ENCODE measurements at places on chromosomes 6 and 20.
A peak's percentile ranks its signal among the peaks of the same experiment; 100 is the strongest.

DNA sequence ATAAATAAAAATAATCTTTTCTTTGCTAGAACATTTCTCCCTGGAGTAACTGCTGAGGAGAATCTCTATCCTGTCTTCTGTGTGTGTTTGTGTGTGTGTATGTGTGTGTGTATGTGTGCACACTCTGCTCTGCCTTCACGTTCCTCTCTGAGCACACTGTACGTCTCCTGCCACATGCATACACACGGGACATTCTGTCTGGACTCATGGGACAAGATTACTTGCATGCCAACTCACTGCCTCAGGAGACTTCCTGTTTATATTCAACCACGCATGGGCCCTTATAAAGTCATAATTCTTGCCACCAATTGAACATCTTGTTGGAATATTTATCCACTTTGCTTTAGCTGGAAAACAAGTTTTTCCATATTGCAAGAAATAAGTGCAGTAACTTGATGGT lies 930.6 kb downstream of the KIF16B start:
- peak; percentile 80 for DNase-seq

- no peak for DNase-seq
Measured at GRCh38 chr6:55524441-55524840, 54.6 kb downstream of the HMGCLL1 start.

DNA sequence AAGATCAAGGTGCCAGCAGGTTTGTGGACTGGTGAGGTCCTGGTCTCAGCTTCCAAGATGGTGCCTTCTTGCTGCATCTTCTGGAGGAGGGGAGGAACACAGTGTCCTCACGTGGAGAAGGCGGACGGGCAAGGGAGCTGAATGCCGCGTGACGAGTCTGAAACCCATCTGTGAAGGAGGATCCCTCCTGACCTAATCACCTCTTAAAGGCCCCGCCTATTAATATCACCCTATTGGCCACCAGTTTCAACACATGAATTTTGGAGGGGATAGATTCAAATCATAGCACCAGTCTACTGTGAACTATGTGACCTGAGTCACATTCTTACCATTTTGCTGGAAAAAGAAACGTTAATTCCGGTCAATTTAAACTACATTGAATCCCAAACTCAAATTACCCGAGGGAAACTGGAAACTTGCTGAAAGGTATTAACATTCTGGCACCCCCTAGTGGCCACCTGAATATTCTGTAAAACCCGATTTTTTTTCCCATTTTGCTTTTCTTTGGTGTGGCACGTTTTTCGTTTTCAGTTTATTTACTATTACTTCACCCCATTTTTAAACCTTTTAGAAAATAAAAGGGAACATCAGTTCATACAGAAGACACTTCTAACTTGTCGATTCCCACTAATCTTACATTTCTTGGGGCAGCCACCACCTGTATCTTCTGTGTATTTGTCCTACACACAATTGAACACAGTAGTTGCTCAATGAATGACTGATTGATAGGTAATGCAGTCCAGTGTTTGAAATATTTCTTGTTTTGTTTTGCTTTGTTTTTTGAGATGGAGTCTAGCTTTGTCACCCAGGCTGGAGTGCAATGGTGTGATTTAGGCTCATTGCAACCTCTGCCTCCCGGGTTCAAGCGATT lies 17.9 kb upstream of the CCDC170 start:
- DNase-seq: peak; percentile 52

GRCh38 chr20:3461211-3461771 lies 9.5 kb upstream of the ATRN start:
- DNase-seq: no peak

- peak; percentile 96 for DNase-seq
Measured at GRCh38 chr6:42028234-42029061, 21.9 kb upstream of the TAF8 start.

DNA sequence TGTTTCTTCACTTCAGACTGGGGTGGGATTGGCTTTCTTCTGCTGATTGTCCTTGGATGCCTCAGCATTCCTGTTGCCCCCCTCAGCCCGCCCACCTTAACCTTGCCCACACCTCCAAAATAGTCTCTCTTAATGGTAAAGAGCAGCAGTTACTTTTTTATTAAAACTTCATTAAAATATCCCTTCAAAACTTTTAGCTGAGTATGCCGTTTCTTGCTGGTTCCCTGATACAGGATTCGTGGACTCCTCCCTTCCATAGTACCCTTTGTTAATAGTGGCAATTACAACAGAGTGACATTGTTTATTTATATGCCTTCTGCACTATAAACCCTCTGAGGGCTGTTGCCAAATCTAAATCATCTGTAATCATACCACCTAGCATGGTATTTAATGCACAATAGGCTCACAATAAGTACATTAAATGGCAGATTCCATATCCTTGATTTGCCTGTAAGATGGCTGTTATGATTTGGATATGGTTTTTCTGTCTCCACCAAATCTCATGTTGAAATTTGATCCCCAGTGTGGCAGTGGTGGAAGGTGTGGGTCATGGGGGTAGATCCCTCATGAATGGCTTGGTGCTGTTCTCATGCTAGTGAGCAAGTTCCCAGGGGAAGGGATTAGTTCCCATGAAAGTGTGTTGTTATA lies 3.5 kb upstream of the MOCS1 start:
- no peak for DNase-seq

Measured in mesenchymal stem cell (in vitro differentiated cells and primary cell).